NCI-H1694 treated with DMSO at 0.1 percent for 48 hours (cell line): ENCODE measurements at places on chromosomes 1 and 21.

DNA sequence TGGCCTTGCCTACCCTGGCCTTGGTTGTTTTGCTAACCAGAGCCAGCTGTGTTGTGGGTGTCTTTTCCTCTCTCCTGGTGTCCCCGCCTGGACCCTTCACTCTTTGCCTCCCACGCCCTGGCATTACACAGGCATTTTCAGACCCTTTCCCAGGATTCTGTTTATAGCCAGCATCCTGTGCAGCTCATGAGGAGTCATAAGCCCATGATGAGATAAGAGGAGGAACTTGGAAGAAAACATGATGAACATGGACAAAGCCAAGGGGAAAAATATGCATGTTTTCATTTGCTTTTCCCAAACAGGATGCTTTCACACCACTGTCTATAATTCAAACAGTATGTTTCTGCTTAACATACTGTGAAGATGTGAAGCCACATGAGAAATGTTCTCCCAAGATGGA, 18.7 kb upstream of the WARS2 start:
- no peak for DNase-seq

GRCh38 chr1:19205403-19205802, 4.7 kb downstream of the UBR4 start:
- DNase-seq = no peak

- no peak for DNase-seq
These were observed 905.7 kb downstream of the PLA2G4A start for GRCh38 chr1:187734427-187734826.

- no peak for DNase-seq
These were observed 185.9 kb upstream of the EDN2 start for GRCh38 chr1:41670217-41670957.

GRCh38 chr1:235573880-235574279, 69.6 kb upstream of the B3GALNT2 start:
- DNase-seq = no peak
